Foreskin keratinocyte (primary cell): ENCODE measurements at places on chromosomes 3 and 15. TPM values are rescaled to one million over a fixed set of nuclear protein-coding genes. Genes with fewer than 3 reads are reported as not detected.

The NEO1 gene
- total RNA-seq: 11.4 and 13.5 TPM in 2 replicates

The GOLGA6B gene
- not detected in 2 replicates for total RNA-seq

The UBAP1L gene
- 0.49 and 0.88 TPM in 2 replicates for total RNA-seq

The TRAIP gene
- total RNA-seq: 13.9 and 14.8 TPM in 2 replicates
